ENCODE measurements at places on chromosomes 3 and 15. TPM values are rescaled to one million over a fixed set of nuclear protein-coding genes. Genes with fewer than 3 reads are reported as not detected.

The TRPM1 gene
- not detected for polyA plus RNA-seq

The SNRPA1 gene
- polyA plus RNA-seq = 38.6 TPM

The C3orf20 gene
- not detected for polyA plus RNA-seq

The SCG5 gene
- 0.45 TPM for polyA plus RNA-seq

The XCR1 gene
- polyA plus RNA-seq = not detected

The PRSS50 gene
- polyA plus RNA-seq = not detected

The KNL1 gene
- polyA plus RNA-seq = not detected

The SLC2A2 gene
- not detected for polyA plus RNA-seq

The MAGEL2 gene
- polyA plus RNA-seq = not detected

The CISH gene
- polyA plus RNA-seq = 23.2 TPM

Measured in immature natural killer cell (primary cell).